ENCODE measurements at places on chromosomes 1 and 21. TPM values are rescaled to one million over a fixed set of nuclear protein-coding genes. Genes with fewer than 3 reads are reported as not detected.

Gene FCRL1
- total RNA-seq: not detected

Gene S100A6
- 771 TPM for total RNA-seq

Gene MASP2
- total RNA-seq: not detected

Gene ELAPOR1
- total RNA-seq: 1.2 TPM

Gene AUNIP
- 5.9 TPM for total RNA-seq

Gene OR2G6
- total RNA-seq: not detected

Gene DENND1B
- total RNA-seq: 16.1 TPM

Gene PRDM15
- total RNA-seq: 2.2 TPM

Gene PTGER3
- 14.9 TPM for total RNA-seq

Gene RNF186
- total RNA-seq: not detected

Gene RPRD2
- 9.9 TPM for total RNA-seq

Gene TMEM82
- total RNA-seq: not detected

Gene BSND
- not detected for total RNA-seq

Gene MRAP
- not detected for total RNA-seq

Gene SELL
- total RNA-seq: not detected

Gene CLDN8
- total RNA-seq: not detected

Gene S100B
- total RNA-seq: not detected

Gene LCE1B
- not detected for total RNA-seq

Gene DNASE2B
- not detected for total RNA-seq

Gene NCMAP
- total RNA-seq: 0.05 TPM

Gene PIGP
- 36.7 TPM for total RNA-seq

Gene CD84
- total RNA-seq: not detected

Gene PATJ
- total RNA-seq: 5.8 TPM

Gene SPRR5
- total RNA-seq: not detected

Gene CATSPERE
- not detected for total RNA-seq

Gene C1orf53
- total RNA-seq: 24.9 TPM

Gene SYDE2
- 5.5 TPM for total RNA-seq

Gene SPRR1A
- total RNA-seq: not detected

Gene PIGV
- 10.2 TPM for total RNA-seq

Gene MYOG
- not detected for total RNA-seq

Gene TSPAN2
- total RNA-seq: 18.2 TPM

Gene LENEP
- not detected for total RNA-seq

Gene TOR3A
- total RNA-seq: 30.8 TPM

Gene GBP5
- 10.4 TPM for total RNA-seq

Gene TRMT1L
- 22.5 TPM for total RNA-seq

Gene SLC5A9
- not detected for total RNA-seq

Gene CCDC17
- 0.34 TPM for total RNA-seq

Gene CFHR2
- not detected for total RNA-seq

Gene REG4
- total RNA-seq: not detected

Gene LCE2A
- not detected for total RNA-seq

Gene KHDRBS1
- total RNA-seq: 61.1 TPM

Gene GPR37L1
- total RNA-seq: not detected

Gene SPRR2F
- total RNA-seq: not detected

Gene CELA3B
- total RNA-seq: not detected

Gene OR14K1
- total RNA-seq: not detected

Gene FMN2
- total RNA-seq: 32.6 TPM

Gene PRDM16
- total RNA-seq: 0.05 TPM

Gene TAF13
- 96.5 TPM for total RNA-seq

Gene FCRLB
- total RNA-seq: 2.7 TPM

Gene GUCA2B
- total RNA-seq: not detected

Gene TRIM45
- 2.3 TPM for total RNA-seq

Gene STUM
- total RNA-seq: 0.03 TPM

Gene GALNT2
- total RNA-seq: 54.6 TPM
